ENCODE measurements at places on chromosomes 7 and 10. TPM values are rescaled to one million over a fixed set of nuclear protein-coding genes. Genes with fewer than 3 reads are reported as not detected.
A peak's percentile ranks its signal among the peaks of the same experiment; 100 is the strongest.

- no peak for DNase-seq
These were observed 101.8 kb upstream of the MKLN1 start for GRCh38 chr7:131225619-131226513.

GRCh38 chr7:90708841-90709317, 112.8 kb downstream of the CDK14 start:
- no peak for DNase-seq

GRCh38 chr10:60916025-60916424, 28.0 kb downstream of the RHOBTB1 start:
- DNase-seq = no peak

DNA sequence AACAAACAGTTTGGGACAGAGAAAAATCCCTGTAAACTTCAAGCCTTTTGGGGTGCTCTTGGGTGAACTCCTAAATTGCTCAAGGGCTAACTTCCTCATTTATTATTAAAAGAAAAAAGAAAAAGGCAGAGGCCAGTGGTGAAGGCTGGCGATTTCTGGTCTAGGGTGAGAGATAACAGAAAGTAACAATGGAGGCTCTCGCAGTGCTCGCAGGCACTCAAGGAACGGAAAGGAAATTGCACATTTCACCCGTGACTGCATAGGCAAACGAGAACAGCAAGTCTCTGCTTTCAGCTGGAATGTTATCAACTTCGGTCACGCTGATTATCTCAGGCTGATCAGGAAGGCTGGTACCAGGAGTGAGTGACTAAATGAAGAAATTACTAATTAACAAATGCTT, 70.7 kb downstream of the PRKAG2 start:
- DNase-seq = no peak

GRCh38 chr7:73463260-73463659, 29.7 kb downstream of the FZD9 start:
- no peak for DNase-seq

GRCh38 chr10:14683256-14683655, 91.4 kb downstream of the FAM107B start:
- DNase-seq = peak; percentile 56

DNA sequence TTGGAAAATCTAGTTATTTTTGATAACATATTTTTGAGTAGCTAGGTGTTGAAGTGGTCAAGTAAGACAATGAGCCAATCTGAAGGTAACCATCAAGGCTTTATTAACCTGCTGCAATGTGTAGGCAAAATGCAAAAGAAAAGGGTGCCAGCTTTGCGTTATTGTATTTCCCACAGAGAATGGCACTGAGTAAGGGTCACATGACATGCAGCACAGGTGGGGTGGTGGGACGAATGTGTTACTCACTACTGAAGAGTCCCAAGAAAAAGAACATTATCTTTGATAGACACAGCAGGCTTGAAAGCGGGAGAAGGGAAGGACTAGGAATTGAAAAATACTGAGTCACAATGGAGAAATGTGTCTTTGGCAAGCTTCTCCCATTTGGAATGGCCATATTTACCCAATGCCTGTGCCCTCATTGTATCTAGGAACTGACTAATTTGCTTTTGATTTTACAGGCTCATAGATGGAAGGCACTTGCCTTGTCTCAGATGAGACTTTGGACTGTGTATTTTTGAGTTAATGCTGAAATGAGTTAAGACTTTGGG, 898.6 kb upstream of the POT1 start:
- DNase-seq = no peak

- DNase-seq = no peak
These were observed 24.9 kb upstream of the SLC29A3 start for GRCh38 chr10:71294091-71294561.

DNA sequence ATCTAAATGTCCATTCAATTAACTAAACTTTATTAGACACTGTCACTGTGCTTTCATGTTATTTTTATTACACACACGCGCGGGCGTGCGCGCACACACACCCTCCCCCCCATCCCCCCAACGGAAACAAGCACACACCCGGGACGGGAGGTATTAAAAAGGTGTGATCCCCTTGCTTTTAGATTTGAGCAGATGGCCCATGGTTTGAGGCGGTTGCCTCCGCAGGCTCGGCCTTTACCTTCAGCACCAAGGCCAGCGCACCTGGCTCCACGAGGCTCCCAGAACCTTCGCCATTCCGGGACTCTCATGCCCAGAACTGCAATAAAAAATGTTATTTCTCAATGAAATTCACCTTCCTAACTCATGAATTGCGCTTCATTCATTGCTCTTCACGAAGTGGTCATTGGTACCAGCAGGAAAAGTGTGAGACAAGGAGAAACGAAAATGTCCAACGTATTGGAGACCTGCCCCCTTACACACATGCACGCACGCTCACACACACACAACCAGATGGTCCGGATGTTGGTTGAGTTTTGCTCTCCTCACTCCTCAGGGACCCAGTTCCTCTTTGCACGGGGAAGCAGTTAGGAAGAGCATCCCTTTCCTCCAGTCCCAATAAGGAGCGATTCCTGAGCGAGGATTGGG, 20.8 kb upstream of the PTF1A start:
- no peak for DNase-seq

- no peak for DNase-seq
These were observed 350.0 kb downstream of the FGFR2 start for GRCh38 chr10:121248266-121248665.

GRCh38 chr7:22665923-22666322, 61.1 kb upstream of the IL6 start:
- DNase-seq = no peak

GRCh38 chr10:88762906-88763305, 3.1 kb downstream of the LIPN start:
- DNase-seq = no peak

DNA sequence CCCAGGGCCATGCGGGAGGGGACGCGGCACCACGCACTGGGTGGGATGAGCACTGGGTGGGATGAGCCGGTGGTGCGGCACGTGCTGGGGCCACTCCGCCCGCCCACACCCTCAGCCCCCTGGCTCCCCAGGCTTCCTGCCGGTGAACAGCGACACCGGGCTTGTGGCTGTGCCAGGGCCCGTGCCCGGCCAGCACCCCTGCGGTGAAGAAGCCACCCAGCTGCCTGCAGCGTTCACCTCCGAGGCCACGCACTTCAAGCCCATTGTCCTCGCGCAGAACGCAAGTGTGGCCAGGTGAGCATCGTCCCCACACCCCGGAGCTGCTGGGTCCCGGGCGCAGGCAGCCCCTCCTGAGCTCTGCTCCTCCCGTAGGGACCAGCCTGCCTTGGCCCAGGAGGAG, 31.8 kb upstream of the UTF1 start:
- DNase-seq = no peak

- no peak for DNase-seq
These were observed 118.6 kb upstream of the CARD11 start for GRCh38 chr7:3162289-3162688.

GRCh38 chr10:128642502-128642901, 516.3 kb upstream of the MKI67 start:
- DNase-seq = no peak

DNA sequence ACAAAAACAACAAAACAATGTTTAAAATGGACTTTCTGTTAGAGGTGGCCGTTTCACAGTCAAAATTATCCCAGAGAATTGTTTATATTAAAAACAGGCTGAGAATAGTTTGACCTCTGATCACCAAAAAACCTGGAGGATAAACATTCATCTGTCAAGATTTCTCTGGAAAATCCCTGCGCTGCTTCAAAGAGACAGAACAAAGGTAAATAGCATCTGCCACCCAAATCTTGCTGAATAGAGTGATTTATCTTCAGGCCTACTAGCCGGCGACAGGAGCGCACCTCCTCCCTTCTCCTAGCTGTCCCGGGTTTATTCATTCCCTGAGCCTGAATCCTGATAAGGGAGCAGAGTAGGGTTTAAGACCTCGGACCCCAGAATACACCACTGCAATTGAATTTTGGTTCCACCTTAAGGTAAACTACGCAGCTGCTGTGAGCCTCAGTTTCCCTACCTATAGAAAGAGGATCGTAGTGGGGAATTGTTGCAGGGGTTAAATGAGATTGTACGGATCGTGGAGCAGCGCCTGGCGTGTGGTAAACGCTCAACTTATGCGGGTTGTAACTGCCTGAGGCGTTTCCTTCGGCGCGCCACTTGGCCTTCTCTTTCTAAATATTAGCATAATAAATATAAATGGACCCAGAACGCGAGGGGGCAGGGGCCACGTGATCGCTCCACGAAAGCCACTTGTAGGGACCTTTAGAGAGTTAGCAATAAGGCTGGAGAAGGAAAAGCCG, 498 bp upstream of the ST7 start:
- DNase-seq = peak; percentile 59

DNA sequence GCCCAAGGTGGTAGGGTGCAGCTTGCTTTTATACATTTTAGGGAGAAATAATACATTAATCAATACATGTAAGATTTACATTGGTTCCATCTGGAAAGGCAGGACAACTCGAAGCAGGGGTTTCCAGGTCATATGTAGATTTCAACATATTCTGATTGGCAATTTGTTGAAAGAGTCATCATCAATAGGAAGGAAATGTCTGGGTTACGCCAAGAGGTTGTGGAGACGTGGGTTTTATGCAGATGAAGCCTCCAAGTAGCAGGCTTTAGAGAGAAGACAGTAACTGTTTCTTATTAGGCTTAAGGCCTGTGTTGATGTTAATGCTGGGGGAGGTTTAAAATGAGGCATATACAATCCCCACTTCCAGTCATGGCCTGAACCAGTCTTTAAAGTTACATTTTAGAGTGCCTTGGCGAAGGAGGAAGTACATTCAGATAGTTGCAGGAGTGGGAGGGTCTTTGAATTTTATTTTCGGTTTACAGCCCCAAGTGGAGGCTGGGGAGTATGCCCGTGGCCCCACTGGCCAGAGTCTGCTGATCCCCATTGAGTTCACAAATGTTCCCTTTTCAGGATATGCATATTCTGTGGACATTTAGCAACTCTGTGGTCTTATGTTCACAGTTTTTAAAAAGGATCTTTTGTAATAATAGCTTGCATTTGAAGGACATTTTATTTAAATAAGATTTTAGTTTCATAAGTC, 166.0 kb upstream of the GDF10 start:
- no peak for DNase-seq

DNA sequence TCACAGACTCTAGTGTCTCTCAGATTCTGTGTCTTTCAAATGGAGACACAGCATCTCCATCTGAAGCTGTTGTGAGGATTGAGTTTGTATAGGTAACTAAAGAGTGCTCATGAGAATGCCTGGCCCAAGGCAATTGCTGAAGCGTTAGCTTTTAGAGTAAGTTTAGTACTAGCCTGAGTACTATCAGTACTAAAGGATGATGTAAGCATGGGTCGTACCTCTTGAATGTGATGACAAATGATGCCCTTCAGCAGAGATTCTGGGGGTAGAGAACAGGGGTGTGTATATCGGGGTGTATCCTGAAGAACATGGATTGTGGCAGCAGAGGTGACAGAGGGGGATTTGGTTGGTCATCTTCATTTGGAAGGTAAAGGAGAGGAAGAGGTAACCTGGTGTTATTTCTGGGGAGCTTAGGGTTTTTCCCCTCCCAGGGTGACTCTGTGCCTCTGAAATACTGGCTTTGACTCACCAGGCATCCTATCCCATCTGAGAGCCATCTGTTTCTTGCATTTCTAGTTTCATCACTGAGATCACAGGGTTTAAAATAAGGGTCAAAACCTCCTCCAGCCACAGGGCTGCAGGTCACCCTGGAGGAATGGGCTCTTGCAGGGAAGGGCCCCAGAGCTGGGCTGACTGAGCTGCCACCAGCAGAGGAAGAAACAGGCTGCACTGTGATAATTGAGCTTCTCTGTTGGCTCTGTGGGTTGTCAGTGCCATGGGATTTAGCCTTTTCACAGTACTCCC, 756.0 kb downstream of the KCNMA1 start:
- no peak for DNase-seq

DNA sequence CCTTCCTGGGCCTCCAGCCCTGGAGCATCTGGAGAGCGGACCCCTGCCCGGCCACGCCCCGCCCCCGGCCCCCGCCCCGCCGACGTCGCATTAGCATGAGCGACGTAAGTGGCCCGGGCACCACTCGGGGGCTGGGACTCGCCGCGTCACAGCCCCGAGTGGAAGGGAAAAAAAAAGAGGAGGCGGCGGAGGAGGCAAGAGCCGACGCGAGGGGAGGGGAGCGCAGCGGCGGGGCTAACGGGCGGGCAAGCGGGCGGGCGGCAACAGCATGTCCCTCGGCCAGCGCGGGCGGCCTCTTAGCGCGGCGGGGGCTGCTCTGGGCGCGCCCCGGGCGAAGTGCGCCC, at the start of gene SLC18A3:
SLC18A3 (plus strand) TSS at position 197 of the 344 bp plus-strand sequence. CDS start 431 bp downstream, outside the sequence.
- no peak for DNase-seq

DNA sequence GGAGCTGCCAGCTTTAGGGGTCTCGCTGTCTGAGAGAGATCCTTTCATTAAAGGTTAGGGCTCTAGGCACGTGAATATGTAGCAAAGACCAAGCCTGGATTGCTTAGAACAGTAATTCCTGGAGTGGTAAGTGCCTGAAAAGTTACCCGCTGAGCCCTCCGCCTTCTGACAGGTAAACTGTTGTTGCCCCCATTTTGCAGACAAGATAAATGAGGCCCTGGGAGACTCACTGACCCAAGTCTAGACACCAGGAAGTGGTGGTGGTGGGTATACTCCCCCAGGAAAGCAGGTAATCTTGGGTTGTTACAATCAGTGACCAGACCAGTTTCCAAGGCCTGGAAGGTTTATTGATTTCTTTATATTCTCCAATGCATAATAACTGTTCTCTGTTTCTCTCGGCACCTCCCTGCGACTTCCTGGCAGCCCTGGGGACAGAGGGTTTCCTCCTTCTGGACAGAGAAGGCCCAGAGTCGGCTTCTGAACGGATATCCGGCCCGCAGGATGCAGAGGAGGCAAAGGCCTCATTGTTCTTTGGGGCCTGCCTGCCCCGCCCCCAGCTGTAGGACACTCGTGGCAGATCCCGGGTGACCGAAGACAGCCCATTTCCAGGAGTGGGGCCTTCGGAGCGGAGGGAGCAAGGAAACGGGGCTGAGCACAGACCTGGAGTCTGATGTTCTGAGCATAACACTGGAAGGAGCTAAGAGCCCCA, 1.3 kb upstream of the GRK5 start:
- no peak for DNase-seq

DNA sequence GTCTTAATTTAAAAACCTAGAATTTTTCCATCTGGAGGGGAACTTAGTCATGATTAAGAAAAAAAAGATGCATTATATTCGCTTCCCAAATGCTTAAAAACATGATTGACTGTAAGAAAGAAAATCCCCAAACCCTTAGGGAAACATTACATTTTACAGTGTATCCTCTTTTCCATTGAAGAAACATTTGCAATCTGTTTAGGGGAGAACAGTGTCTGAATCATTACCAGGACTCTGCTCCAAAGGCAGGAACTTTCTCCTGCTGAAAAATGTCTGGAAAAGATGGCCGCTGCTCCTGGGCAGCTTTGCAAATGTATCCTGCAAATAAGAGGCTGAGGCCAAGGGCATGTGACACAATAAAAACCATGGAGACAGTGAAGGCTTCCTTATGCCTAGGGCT, 173.7 kb downstream of the BUB3 start:
- peak; percentile 33 for DNase-seq

Gene DRGX
- 0.20 TPM for total RNA-seq

Gene FAM25A
- 16.3 TPM for total RNA-seq

Gene PPP1R3A
- 14.4 TPM for total RNA-seq

Gene HOXA3
- 4.9 TPM for total RNA-seq

Gene NPSR1
- total RNA-seq = not detected

Gene SERPINE1
- total RNA-seq = 18.1 TPM

Gene DPP6
- total RNA-seq = 2.0 TPM
